Activated naive CD8-positive, alpha-beta T cell treated with anti-CD3 and anti-CD28 coated beads, Interleukin-2, amount 50 U/mL, for 24 hours (primary cell): ENCODE measurements at places on chromosomes 2 and 18.
A peak's percentile ranks its signal among the peaks of the same experiment; 100 is the strongest.

- DNase-seq, result no peak
Observed at GRCh38 chr2:154706660-154707059, 8.2 kb downstream of the KCNJ3 start.

- no peak for DNase-seq
Observed at GRCh38 chr2:54704688-54705605, 18.5 kb upstream of the EML6 start.

DNA sequence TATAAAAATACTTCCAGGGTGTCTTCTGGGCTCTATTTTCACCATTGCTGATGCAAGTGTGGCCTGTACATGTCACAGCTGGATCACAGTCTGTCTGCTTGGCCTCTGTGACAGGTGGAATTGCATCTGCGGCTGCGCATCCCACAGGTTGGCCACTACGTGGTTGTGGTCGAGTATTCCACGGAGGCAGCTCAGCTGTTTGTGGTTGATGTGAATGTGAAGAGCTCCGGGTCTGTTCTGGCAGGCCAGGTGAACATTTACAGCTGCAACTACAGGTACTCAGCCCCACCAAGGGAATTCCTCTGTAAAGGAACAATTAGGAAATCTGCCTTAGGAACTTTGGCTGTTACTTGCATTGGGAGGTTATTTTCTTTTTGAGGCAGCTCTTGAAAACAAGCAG lies 144.5 kb downstream of the LAMA3 start:
- DNase-seq, result no peak

GRCh38 chr2:175624211-175624761 lies 377.8 kb downstream of the LNPK start:
- DNase-seq, result no peak

DNA sequence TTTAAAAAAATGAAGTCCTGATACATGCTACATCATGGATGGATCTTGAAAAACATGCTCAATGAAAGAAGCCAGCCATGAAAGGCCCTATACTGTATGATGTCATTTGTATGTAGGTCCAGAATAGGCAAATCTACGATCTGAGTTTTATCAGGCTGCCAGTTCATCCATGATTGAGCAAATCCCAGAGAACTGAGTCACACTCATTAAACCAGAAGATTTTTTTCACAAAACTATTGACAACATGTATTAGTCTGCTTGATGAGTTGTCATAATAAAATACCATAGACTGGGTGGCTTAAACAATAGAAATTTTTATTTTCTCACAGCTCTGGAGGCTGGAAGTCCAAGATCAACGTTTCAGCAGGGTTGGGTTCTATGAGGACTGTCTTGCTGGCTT lies 130.7 kb downstream of the MREG start:
- DNase-seq, result no peak

- DNase-seq, result no peak
Observed at GRCh38 chr18:32095900-32096229, 4.2 kb downstream of the RNF138 start.

- DNase-seq, result peak; percentile 20
Observed at GRCh38 chr2:20595439-20596192, 55.3 kb downstream of the HS1BP3 start.

- DNase-seq, result no peak
Observed at GRCh38 chr2:239206851-239207250, 194.0 kb downstream of the HDAC4 start.

GRCh38 chr2:95075440-95076132 lies 46.0 kb downstream of the MRPS5 start:
- DNase-seq, result no peak

- no peak for DNase-seq
Observed at GRCh38 chr2:16960579-16960978, 294.9 kb upstream of the CYRIA start.

DNA sequence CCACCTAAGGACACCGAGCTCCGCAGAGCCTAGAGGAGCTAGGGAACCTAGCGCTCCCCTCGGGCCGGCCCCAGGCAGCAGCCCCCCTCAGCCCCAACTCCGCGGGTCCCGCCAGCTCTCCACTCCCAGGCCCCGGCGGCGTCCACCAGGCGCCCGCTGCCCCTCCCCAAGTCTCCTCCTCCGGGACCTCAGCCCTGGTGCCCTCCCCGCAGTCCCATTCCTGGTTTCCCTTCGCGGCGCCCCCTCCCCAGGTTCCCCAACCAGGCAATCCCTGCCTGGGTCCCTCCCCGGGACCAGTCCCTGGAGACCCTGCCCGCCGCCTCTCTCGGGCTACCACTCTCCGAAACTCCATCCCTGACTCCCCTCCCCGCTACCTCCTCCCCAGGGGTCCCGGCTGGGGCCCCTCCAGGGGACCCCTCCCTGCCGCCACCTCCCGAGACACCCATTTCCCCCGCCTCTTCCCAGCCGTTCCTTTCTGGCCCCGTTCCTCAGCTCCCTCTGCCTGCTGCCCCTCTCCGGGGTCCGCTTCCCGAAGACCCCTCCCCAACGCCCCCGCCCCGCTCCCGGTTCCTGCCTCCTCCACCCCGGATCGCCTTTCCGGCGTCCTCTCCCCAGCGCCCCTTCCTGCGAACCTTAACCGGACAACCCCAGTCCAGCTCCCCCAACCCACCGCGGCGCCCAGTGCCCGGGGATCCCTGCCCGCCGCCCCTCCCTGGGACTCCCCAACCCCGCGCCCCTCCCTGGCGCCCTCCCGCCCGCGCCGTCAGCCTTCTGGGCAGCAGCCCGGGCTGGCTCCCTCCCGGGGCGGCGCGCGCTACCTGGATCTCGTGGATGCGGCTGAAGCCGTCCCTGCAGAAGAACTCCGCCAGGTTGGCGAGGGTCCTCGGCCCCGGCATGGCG lies 678 bp downstream of the CYP27C1 start:
- DNase-seq, result no peak

DNA sequence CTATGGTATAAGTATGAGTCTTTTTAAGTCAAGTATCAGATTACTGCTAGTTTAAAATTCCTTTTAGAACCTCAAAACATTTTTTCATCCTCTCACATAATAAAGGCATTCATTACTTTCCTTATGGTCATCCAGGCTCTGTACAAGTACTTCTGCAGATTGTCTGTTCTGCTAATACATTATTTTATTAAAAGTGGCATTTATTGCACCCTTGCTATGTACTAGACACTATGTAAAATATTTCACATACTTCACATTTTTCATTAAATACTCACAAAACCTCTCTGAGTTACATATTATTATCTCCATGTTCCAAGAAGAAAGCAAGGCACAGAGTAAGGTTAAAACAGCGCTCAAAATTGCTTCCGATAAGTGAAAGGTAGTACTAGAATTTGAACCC lies 84.1 kb downstream of the RAPH1 start:
- no peak for DNase-seq

DNA sequence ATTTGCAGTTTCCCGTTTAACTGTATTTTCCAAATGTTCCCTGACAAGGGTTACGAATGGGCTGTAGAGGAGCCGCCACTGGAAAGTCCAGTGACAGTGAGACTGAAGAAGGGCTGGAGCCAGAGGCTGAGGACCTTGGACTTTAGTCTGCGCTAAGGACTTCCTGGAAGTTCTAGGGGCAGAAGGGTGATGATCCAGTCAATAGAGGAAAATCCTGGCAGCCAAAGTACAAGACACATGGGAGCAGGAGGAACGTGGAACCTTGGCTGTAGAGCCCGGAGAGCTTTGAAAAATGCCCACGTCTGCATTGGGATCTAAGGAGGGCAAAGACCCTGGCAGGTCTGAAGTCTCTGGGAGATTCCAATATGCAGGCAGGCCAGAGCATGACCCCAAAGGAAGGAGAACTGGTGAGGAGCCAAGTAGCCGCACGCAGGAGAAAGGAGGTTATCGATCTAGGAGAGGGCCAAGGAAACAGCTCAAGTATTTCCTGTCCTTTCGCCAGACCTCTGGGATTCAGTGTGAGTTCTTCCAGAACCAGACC lies 28.5 kb downstream of the MBP start:
- no peak for DNase-seq
